Iris pigment epithelial cell (primary cell): ENCODE measurements at places on chromosomes 16 and 17.

DNA sequence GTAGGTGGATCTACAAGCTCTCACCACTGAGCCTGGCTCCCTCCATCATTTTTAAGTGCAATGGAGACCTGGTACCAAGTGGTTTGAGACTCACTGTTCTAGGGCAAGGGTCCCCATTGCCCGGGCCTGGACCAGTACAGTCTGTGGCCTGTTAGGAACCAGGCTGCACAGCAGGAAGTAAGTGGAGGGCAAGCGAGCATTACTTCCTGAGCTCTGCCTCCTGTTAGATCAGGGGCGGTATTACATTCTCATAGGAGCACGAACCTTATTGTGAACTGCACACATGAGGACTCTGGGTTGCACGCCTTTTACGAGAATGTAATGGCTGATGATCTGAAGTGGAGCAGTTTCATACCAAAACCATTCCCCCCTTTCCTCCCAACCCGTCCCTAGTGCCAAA, 6.8 kb upstream of the ZNF594 start:
- DNase-seq: no peak

GRCh38 chr16:28279006-28279405, 13.3 kb upstream of the SBK1 start:
- DNase-seq: no peak

DNA sequence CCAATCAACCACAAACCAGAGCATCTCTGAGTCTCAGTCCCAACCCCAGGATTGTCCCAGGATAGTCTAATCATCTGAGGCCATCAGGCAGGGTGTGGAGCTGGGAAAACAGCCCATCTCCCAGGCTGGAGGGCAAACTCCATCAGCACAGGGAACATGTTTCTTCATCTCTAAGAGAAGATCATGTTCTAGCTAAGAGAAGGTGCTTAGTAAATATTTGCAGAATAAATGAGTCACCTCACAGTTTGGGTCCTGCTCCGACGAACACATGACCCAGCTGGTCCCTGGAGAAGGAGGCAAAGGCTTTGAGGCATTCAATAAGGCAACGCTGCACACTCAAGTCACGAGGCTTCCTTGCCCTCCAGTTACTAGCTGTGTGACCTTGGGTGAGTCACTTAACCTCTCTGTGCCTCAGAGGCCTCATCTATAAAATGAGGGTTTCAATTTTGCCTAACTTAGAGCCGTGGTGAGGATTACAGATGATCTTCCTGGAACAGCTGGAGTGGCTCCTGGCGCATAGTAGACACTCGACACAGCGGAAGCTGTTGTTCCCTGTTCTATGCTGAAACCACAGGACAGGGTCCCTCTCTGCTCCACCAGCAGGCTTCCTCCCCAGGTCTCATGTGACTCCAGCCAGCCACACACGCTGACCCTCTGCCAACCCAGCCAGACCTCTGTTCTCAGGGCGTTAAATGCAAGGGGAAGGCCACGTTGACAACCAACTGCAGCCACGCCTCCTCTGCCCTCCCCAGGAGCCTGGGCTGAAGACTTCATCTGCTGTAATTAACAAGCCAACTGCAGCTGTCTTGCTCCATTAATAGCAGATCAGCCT, 10.3 kb upstream of the RPL38 start:
- DNase-seq: no peak

- DNase-seq: no peak
Observed at GRCh38 chr16:68272507-68273209, 8.3 kb downstream of the SLC7A6 start.

DNA sequence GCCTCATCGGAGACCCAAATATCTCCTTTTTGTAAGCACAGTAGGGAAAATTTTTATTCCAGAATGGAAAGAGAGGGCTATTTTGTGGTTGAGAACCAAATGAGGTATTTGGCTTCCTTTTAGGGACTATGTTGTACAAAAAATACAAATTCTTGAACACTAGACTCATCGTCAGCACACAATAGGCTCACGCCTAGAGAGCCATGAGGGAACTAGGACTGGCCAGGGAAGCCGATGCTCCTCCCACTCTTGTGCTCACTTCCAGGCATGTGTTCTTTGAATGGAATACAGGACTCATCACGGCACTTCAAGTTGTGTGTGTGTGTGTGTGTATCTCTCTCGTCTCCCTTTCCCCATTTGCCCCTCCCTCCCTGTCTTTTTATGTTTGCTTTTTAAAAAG, 17.8 kb upstream of the BLMH start:
- no peak for DNase-seq
